DND-41 (cell line): ENCODE measurements at places on chromosomes 11 and 22.

DNA sequence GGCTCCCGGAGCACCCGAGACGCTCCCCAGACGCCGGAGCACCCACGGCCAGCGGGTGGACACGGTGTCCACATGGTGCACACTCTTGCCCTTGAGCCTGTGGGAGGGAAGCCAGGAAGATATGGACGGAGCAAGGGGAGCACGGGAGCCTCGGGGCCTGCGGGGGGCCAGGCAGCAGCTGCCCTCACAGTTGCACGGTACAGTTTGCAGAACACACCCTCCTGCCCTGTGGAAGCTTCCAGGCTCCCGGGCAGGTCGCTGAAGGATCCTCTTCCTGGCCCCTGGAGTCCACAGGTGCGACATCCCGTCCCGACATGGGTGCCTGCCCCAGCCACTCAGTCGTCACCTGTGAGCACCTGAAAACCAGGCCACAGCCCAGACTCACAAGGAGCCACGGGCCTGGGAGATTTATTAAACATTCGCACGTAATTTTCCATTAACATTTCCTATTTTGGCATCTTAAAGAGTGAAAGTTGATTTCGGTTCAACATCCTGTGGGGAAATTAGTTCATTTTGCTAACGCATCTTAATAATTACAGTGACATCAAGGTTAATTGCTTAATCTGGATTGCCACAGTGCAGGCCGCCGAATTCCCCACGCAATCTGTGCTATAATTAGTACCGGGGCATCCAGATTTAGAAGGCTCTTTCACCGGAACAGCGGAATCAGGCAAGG is 253.3 kb downstream of the BRD1 start:
- no peak for DNase-seq

DNA sequence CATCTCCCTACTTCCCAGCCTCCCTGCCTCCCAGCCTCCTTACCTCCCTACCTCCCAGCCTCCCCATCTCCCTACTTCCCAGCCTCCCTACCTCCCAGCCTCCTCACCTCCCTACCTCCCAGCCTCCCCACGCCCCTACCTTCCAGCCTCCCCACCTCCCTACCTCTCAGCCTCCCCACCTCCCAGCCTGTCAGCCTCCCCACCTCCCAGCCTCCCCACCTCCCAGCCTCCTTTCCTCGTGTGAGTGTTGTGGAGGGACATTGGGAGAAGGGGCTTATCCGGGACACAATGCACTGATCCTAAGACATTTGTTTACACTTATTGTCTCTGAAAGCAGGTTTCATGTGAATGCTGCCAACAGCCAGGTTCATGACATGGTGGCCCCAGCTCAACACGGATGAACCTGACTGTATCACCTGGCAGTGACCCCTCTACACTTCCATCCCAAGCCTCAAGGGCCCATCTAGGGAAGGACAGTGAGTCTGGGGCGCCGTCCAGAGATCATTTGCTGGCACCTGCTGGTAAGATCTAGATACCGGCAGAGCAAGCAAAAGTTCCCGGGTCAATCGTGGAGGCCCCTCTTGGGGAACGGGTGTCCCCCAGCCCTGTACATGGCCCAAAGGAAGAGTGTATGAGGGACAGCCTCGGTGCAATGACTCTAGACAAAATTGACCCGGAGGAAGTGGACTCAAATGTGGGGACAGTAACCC is 34.5 kb upstream of the TH start:
- DNase-seq: no peak

GRCh38 chr11:29184939-29185890 is 831.6 kb downstream of the KCNA4 start:
- DNase-seq: no peak

GRCh38 chr11:16252373-16252772 is 104.0 kb downstream of the SOX6 start:
- DNase-seq: no peak

GRCh38 chr11:43904742-43905535 is 24.3 kb downstream of the ALKBH3 start:
- no peak for DNase-seq

GRCh38 chr22:39090426-39091064 is 6.5 kb upstream of the APOBEC3H start:
- DNase-seq: peak; percentile 85

GRCh38 chr11:128616161-128616560 is 28.8 kb upstream of the ETS1 start:
- no peak for DNase-seq

- DNase-seq: no peak
Observed at GRCh38 chr11:126363706-126364248, 8.3 kb downstream of the ST3GAL4 start.

DNA sequence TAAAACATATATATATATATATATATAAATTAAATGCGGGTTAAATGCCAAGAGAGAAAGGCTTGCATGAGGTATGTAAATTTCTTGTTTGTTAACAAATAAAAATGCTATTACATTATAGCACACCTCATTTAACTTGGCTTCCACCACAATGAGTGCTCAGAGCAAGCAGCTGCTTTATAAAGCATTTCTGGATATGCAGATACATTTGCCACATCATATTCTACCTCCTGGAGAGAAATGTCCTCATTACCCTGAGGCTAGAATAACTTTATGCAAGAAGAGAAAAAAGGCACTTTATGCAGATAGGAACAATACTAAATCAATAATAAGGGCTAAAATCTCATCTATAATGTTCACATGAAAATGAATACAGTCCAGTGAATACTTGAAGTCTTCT is 181.7 kb upstream of the CCDC90B start:
- DNase-seq: no peak

- DNase-seq: no peak
Observed at GRCh38 chr11:120547811-120548681, 36.5 kb downstream of the GRIK4 start.

- no peak for DNase-seq
Observed at GRCh38 chr11:45262900-45263299, 23.2 kb downstream of the SYT13 start.

GRCh38 chr11:13216019-13216710 is 61.4 kb upstream of the BMAL1 start:
- no peak for DNase-seq

- no peak for DNase-seq
Observed at GRCh38 chr11:15617126-15617525, 502.4 kb downstream of the INSC start.

- DNase-seq: no peak
Observed at GRCh38 chr11:74650498-74650897, 58.1 kb downstream of the POLD3 start.

- no peak for DNase-seq
Observed at GRCh38 chr11:47391077-47391583, 12.8 kb upstream of the SPI1 start.

DNA sequence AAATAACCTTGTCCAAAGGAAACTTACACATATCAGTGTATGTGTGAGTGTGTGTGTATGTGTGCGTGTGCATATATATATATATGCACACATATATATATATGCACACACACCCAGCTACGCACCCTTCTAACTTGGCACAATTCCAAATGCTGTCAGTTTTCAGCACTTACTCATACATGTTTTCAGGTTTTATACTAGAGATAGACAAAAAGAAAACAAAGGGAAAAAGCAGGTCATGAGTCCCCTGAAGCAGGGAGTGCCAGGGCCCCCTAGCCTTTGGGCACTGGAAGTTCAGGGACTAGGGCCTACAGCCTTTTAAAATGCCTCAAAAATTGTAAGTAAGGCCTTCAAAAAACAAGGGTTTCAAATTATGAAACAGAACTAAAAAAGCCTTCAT is 265.4 kb downstream of the CADM1 start:
- DNase-seq: no peak

GRCh38 chr22:24355574-24355973 is 71.8 kb upstream of the ADORA2A start:
- DNase-seq: no peak

GRCh38 chr22:19378344-19378674 is 53.2 kb downstream of the HIRA start:
- DNase-seq: no peak

DNA sequence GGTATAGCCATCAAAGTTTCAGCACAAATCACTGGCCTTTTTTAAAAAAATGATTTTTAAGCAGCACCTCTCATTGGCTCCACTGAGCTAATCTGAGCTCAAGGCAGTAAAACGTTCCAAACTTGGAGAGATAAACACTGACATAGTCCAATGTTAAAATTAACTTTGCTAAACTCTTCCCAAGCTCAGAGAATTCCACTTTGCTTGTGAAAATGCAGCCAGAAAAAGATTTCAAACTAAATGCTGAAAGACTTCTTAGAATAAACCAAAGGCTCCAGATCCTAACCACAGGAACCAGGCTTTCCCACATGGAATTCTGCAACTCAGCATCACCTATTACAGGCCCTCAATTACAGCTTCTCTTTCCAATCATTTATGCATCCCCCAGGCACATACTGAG is 84.7 kb upstream of the GDPD4 start:
- no peak for DNase-seq

DNA sequence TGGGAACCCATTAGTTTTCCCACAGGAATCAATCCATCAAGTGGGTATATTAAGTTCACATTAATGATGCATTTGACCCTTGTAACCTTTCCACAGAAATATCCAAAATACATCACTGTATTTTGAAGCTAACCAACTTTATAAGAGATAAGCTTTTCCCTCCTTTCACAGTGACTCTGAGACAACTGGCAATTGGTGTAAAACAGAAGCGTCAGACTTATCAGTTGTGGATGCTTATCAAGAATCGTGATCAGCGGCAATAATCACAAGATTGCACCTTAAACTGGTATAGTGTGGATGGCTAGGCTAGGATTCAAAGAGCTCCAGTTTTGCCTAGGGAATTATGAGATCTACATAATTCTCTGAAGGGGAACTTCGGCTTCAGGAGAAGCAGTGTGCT is 73.1 kb downstream of the USP35 start:
- no peak for DNase-seq
